ENCODE measurements at places on chromosomes 13 and 19.

- DNase-seq: no peak
- H3K36me3 ChIP-seq: no peaks in the 10 kb centered on the region
- H3K27ac ChIP-seq: no peak overlapping the region
- no peaks in the 10 kb centered on the region for H3K4me1 ChIP-seq
- no peak overlapping the region for H3K4me3 ChIP-seq
Measured at GRCh38 chr13:67713571-67713970, 483.4 kb upstream of the PCDH9 start.

DNA sequence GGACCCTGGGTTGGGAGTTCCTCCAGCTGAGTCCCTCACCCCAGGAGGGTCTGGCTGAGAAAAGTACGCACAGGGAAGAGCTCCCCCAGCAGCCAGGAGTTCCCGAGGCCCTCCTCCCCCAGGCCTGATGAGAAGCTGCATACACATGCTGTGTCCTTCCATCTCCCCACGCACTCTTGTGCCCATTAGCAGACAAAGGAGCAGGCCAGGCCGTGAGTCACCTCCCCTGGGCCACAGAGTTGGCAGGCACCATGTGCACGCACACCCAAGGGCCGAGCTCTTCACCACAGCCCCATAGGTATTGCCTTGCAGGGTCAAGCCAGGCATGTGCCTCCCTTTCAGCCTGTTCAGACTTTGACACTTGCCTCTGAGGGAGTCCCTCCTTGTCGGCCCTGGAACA, 17.5 kb downstream of the MAU2 start:
- H3K4me1 ChIP-seq: peaks cover 6% of the 10 kb centered on the region
- no peak overlapping the region for H3K4me3 ChIP-seq
- no peak overlapping the region for H3K27ac ChIP-seq
- no peaks in the 10 kb centered on the region for H3K27me3 ChIP-seq
- DNase-seq: no peak

GRCh38 chr13:102018716-102019115, 383.1 kb downstream of the FGF14 start:
- no peak for DNase-seq
- no peaks in the 10 kb centered on the region for H3K36me3 ChIP-seq
- H3K27ac ChIP-seq: no peak overlapping the region
- no peaks in the 10 kb centered on the region for H3K27me3 ChIP-seq

- no peak overlapping the region for H3K27ac ChIP-seq
- H3K27me3 ChIP-seq: no peaks in the 10 kb centered on the region
- no peaks in the 10 kb centered on the region for H3K36me3 ChIP-seq
- no peaks in the 10 kb centered on the region for H3K4me1 ChIP-seq
- H3K4me3 ChIP-seq: no peak overlapping the region
Measured at GRCh38 chr19:29323440-29324290, 110.7 kb upstream of the UQCRFS1 start.

DNA sequence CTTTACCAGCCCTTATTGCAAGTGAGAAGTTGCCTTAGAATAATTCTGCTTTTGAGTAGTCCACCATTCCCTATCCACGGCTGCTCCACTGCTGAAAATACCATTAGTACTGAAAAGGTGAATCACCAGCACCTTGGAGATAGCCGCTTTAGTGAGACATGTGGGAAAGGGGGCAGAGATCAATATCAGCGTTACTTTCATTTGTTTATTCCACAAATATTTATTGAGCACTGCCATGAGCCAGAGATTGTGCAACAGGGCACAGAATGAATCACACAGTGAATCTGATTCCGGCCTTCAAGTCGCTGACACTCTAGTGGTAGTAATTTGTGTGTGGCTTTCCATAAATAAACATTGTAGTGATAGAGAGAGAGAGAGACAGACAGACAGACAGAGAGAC, 31.5 kb upstream of the MYO16 start:
- H3K4me1 ChIP-seq: no peaks in the 10 kb centered on the region
- H3K27ac ChIP-seq: no peak overlapping the region
- no peak for DNase-seq

- H3K4me3 ChIP-seq: peak overlapping the region; percentile 77
- peaks cover 5% of the 10 kb centered on the region for H3K4me1 ChIP-seq
- peak overlapping the region; percentile 15 for H3K27ac ChIP-seq
- DNase-seq: peak; percentile 81
Measured at GRCh38 chr19:10431943-10432735, 11.8 kb downstream of the PDE4A start.

DNA sequence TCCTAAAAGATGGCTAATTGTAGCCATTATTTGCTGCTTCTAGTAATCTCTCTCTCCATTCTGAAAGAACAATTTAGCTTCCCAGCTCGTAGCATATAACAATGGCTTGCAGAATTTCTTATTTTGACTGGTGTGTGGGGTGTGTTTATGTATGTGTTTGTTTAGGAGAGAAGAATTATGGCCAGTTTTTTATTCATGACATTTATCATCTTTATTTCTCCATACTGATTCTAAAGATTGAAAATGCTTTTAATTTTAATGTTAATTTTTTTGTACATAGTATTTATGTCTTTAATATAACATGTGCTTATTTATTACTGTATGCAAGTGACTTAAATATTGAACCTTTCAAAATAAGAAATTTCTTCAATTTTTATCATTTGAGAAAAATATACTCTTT, 115.8 kb upstream of the TMTC4 start:
- no peak overlapping the region for H3K4me3 ChIP-seq
- H3K36me3 ChIP-seq: no peaks in the 10 kb centered on the region
- no peaks in the 10 kb centered on the region for H3K27me3 ChIP-seq

DNA sequence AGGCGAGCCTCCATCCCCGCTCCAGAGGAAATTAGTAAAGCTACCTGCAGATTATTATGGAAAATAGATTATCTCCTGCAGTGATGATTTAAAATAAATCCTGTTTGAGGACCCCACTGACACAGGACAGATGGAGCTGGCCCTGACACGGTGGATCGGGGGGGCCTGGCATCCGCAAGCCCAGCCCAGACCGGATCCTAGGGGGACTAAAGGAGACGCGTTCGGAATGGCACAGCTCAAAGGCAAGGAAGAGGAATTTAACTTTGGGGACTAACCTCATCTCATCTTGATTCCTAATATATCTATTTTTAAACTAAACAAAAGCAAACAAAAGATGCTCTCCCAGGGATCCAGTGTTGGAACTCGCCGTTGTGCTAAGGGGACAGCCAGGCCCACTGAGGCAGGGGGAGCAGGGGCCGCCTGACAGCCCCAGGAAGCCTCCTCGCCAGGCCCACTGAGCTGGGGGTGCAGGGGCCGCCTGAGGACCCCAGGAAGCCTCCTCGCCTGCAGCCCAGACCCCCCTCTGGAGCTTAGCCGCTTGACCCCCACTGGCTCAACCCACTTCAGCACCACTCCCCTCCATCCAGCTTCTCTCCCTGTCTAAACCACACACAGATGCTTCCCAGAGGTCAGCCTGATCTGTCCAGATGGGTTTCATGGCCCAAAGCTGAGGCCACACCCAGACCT, 78.6 kb downstream of the SPACA7 start:
- no peaks in the 10 kb centered on the region for H3K36me3 ChIP-seq
- no peaks in the 10 kb centered on the region for H3K27me3 ChIP-seq
- no peak for DNase-seq
- no peak overlapping the region for H3K4me3 ChIP-seq
- H3K27ac ChIP-seq: no peak overlapping the region

DNA sequence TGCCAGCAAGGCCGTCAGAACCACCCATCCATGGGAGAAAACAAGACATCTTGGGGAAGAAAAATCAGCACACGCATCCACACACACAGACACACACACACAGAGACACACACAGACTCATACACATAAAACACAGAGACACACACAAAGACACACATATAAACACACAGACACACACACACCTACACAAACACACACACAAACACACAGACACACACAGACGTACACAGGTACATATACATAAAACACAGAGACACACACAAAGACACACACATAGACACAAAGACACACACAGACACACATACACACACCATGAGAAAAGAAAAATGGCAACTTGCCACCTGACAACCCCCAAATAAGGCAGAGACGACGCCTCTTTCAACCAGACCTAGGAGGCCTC, 40.6 kb downstream of the ZIC5 start:
- no peaks in the 10 kb centered on the region for H3K4me1 ChIP-seq
- H3K27me3 ChIP-seq: no peaks in the 10 kb centered on the region
- H3K27ac ChIP-seq: no peak overlapping the region
- H3K36me3 ChIP-seq: no peaks in the 10 kb centered on the region

DNA sequence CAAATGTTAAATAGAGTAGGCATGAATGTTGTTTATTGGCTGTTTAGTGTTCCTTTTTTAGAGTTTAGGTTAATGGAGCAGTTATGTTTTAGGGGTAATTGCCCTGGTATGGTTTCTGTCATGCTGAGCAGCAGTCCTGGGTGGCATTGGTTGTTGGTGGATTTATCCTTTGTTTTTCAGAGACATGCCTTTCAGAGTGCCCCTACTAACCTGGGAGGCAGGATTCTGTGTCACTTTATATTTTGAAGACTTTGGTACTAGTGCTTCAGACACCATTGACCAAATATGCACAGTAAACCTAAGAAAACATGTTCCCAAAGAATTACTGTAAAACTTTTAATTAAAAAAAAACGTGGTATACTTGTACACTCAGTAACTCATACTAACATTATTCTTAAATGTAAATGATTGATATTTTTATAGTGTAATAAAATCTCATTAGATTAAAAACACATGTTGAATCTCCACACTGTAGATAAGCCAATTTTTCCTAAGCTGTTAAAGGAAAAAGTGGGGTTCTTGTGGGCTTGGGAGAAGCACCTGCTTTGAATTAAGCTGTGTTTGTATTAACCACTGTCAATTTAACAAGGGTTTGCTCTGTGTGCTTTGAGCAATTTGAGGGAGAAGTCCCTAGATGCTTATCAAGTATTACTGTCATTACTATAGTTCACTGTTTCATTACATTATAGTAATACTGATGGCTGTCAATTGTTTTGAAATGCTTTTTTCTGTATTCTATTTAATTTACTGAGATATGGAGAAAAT, 133.2 kb downstream of the LMO7 start:
- no peak for DNase-seq
- H3K4me1 ChIP-seq: peaks cover 11% of the 10 kb centered on the region
- H3K27me3 ChIP-seq: no peaks in the 10 kb centered on the region
- H3K4me3 ChIP-seq: no peak overlapping the region

DNA sequence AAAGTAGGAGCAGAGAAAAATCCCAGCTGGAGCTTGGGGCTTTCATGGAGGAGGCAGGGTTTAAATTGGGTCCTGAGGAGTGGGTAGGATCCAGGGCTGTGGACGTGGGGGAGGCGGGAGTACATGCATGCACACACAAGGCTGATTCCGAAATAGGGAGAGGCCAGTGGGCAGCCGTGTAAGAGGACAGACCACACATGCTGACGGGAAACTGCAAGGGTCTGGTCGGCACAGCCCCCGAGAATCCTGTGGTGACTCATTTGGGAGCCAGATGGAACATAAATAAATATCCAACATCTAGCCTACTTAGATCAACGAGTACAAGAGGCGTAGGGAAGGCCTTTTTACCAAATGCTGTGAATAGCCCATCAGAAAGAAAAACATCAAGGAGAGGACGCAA, 216.3 kb upstream of the ZNF507 start:
- no peaks in the 10 kb centered on the region for H3K4me1 ChIP-seq
- no peak overlapping the region for H3K27ac ChIP-seq
- no peaks in the 10 kb centered on the region for H3K27me3 ChIP-seq
- H3K36me3 ChIP-seq: no peaks in the 10 kb centered on the region

GRCh38 chr13:26501641-26502040, 55.8 kb upstream of the WASF3 start:
- H3K4me3 ChIP-seq: no peak overlapping the region
- H3K27ac ChIP-seq: no peak overlapping the region
- no peak for DNase-seq
- no peaks in the 10 kb centered on the region for H3K36me3 ChIP-seq

- DNase-seq: no peak
- no peaks in the 10 kb centered on the region for H3K27me3 ChIP-seq
- peaks cover 16% of the 10 kb centered on the region for H3K4me1 ChIP-seq
- peaks cover 16% of the 10 kb centered on the region for H3K36me3 ChIP-seq
- no peak within 1 kb of the TSS for H3K27ac ChIP-seq
- H3K4me3 ChIP-seq: no peak within 1 kb of the TSS
Measured at GRCh38 chr19:58511353-58512208, at the start of gene SLC27A5. Gene SLC27A5 (minus strand): TSS chr19:58511992. CDS start chr19:58511955, 37 bp downstream.

DNA sequence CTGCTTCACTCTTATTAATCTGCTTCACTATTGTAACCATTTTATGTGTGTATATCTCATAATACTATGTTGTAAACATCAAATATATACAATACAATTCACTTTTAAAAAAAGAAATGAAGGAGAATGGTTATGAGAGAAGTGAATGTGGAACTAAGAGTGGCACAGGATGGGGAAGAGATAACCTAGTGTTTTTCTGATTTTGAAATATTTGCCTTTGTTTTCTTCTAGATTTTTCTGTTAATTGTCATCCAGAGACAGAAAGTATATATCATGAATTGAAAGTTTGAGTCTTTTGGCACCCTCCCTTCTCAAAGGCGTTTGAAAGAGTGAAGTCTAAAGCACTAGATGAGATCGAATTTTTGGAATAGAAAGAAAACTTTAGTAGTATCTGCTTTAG, 2.8 kb downstream of the DNAJC3 start:
- H3K36me3 ChIP-seq: no peaks in the 10 kb centered on the region
- H3K4me1 ChIP-seq: peaks cover 20% of the 10 kb centered on the region
- H3K27me3 ChIP-seq: no peaks in the 10 kb centered on the region

DNA sequence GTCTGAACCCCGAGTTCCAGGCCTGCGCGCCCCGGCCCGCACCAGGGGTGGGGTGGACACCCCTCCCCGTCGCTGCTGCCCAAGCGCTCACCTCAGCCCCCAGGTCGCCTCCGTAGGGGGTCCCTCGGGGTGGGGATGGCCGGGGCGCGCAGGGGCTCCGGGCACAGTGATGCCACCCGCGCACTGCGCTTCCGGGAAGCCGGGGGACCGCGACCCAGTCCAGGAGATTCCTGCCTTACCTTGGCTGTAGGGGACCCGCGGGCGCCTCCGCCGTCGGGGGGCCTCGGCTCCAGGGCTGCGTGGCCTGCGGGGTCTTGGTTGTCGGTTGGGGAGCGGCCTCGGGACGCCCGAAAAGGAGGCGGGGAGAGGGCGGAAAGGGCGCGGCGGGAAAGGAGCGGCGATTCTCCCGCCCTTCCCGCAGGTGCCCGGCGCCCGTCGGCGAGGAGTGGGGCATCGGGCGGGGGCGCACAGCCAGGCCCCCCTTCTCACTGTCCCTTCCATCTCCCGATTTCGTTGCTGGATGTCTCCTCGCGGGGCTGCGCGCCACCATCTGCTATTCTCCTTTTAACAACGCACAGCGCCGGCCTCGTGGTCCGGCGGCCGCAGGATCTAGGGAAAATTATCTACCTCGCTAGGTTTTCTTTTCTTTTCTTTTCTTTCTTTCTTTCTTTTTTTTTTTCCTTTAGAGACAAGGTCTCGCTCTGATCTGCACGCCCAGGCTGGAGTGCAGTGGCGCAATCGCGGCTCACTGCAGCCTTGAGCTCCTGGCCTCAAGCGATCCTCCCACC, at the start of gene KEAP1:
KEAP1 (minus strand) TSS at position 355 of the 788 bp plus-strand sequence. CDS start 3,323 bp downstream, outside the sequence.
- no peaks in the 10 kb centered on the region for H3K27me3 ChIP-seq
- H3K4me3 ChIP-seq: peak within 1 kb of the TSS; percentile 98
- DNase-seq: no peak
- H3K36me3 ChIP-seq: peaks cover 10% of the 10 kb centered on the region
- peaks cover 22% of the 10 kb centered on the region for H3K4me1 ChIP-seq
- peak within 1 kb of the TSS; percentile 96 for H3K27ac ChIP-seq

- H3K4me3 ChIP-seq: no peak overlapping the region
- DNase-seq: no peak
- no peaks in the 10 kb centered on the region for H3K4me1 ChIP-seq
- H3K27me3 ChIP-seq: no peaks in the 10 kb centered on the region
- no peak overlapping the region for H3K27ac ChIP-seq
Measured at GRCh38 chr19:42553292-42554045, 25.2 kb upstream of the CEACAM1 start.

GRCh38 chr13:25876247-25876646, 175.6 kb downstream of the SHISA2 start:
- no peak overlapping the region for H3K27ac ChIP-seq
- no peak overlapping the region for H3K4me3 ChIP-seq
- no peaks in the 10 kb centered on the region for H3K36me3 ChIP-seq

All from ascending aorta (tissue), 2 donors.